ENCODE measurements at places on chromosomes 12 and 14. TPM values are rescaled to one million over a fixed set of nuclear protein-coding genes. Genes with fewer than 3 reads are reported as not detected.

GRCh38 chr12:104763168-104763805 lies 194.8 kb downstream of the SLC41A2 start:
- DNase-seq: no peak

GRCh38 chr12:94127239-94128131 lies 20.9 kb upstream of the PLXNC1 start:
- no peak for DNase-seq

DNA sequence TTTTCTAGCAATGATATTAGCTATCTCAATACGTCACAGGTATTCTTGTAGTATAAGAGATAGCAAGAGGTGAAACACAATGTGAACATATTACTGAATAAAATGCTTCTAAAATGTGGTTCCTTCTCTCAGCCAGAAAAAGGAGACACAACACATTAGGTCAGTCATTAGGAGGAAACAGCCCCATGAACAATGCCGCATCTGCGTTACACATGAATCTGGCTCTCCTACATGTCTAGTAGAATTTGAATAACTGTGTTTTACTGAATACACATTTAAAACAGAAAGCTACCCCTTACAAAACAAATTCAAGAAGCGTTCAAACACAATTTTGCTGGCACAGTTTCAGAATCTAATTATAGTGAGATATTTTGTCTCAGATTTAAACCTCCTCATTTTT lies 51.6 kb downstream of the EFCAB11 start:
- DNase-seq: no peak

DNA sequence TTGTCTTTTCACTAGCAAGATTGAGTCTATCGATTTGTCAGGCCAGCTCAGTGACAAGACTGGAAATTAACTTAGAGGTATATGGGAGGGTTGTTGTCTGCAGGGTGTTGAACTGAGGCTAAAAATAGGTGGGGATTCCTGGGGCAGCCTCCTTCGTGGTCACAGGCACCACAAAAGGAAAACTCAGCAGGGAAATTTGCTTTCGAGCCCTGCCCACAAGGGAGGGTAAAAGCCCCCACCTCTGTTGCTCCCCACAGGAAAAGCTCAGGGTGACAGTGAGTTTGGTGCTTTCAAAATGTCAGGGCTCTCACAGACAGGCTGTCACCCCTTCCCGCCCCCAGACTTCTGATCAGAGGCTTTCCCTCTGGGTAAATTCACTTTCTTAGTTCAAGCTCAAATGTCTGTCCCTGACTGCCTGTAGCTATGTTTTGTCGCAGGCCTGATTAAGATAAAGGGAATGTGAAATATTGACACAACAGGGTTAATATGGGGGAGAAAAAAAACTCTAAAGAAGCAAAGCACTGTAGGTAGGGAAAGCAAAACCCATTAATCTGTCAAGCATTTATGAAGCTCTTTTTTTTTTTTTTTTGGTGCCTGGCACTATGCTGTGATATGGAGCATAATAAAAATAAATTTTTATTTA lies 11.7 kb upstream of the NFKBIA start:
- no peak for DNase-seq

DNA sequence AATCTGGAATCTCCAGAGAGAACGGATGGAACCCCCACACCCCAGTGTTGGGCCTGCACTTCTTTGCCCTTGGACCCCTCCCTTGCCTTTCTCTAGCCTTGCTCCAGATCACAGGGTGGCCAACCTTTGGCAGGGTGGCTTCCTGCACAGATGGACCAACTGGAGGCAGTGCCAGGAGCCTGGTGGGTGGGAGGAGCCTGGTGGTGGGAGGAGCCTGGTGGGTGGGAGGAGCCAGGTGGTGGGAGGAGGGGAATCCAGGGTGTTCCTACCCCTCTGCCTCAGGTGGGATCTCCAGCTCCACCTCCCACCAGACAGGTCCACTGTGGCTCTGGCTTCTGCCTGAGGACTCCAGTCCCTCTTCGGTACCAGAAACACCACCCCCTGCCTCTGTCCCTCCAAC lies 15.0 kb upstream of the ORAI1 start:
- DNase-seq: no peak

Gene TMPRSS12
- polyA plus RNA-seq: not detected

Gene PRB2
- not detected for polyA plus RNA-seq

Gene KCNK10
- 15.8 TPM for polyA plus RNA-seq

Gene GUCY2C
- not detected for polyA plus RNA-seq

Gene FOXN4
- polyA plus RNA-seq: 9.0 TPM

All from brain (organoid and tissue), 16 donors.